Activated naive CD4-positive, alpha-beta T cell (primary cell): ENCODE measurements at places on chromosomes 2 and 18.

GRCh38 chr2:25744055-25744454 is 70.7 kb upstream of the DTNB start:
- no peak for DNase-seq

DNA sequence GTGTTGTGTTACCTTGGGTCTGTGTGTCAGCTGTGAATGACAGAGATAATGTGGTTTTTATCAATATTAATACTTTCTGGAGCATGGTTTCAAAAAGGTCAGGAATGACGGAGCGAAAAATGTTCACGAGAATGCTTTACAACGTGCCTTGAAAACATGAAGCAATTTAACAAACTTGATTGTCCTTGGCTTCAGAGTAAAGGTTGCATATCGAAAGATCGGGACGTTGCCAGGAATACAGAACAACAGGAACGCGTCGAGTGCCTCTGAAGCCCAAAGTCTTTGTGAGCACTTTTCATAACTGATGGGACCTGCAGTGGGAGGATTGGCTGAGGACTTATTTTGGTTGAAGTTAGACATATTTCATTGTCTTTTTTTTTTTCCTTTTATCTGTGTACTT is 206.1 kb downstream of the ZNF407 start:
- no peak for DNase-seq

- DNase-seq = no peak
Measured at GRCh38 chr2:99695944-99696253, 206.1 kb upstream of the REV1 start.

- no peak for DNase-seq
Measured at GRCh38 chr2:9815076-9815475, 28.2 kb upstream of the TAF1B start.

- no peak for DNase-seq
Measured at GRCh38 chr2:239208465-239209180, 192.2 kb downstream of the HDAC4 start.

GRCh38 chr2:236664136-236664535 is 94.5 kb downstream of the ACKR3 start:
- DNase-seq = no peak

GRCh38 chr2:156739301-156739700 is 303.1 kb downstream of the GPD2 start:
- no peak for DNase-seq

- DNase-seq = no peak
Measured at GRCh38 chr2:159832026-159832425, 34.0 kb upstream of the CD302 start.
